SIG-M5 (cell line): ENCODE measurements at places on chromosomes 3 and 15.

DNA sequence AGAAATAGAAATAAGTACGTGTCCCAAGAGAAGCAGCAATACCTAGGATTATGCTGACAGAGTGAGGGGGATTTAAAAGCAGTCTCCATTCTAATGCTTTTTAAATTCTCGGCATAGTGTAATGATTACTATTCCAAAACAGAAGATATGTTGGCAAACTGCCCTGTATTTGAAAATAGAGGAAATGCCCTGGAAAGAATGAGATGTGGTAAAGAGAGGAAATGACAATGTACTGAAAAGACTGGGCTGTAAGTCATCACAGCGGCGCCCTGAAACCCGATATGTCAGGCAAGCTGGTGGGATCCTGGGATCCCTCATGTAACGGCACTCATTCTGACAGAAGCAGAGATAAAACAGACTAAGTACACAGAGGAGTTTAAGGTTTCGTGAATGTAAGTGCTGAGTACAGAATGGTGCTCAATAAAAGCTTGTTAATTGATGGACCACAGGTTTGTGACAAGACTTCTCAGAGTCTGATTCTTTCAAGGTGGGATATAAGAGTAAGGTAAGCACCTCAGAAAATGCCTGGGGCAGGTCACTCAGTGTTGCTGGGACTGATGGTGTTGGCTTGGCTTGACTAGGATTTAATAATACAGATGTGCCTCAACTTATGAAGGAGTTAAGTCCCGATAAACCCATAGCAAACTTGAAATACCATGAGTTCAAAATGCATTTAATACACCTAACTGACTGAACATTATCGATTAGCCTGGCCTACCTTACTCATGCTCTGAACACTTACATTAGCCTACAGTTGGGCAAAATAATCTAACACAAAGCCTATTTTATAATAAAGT is 91.4 kb downstream of the NFKBIZ start:
- DNase-seq: peak; percentile 45

DNA sequence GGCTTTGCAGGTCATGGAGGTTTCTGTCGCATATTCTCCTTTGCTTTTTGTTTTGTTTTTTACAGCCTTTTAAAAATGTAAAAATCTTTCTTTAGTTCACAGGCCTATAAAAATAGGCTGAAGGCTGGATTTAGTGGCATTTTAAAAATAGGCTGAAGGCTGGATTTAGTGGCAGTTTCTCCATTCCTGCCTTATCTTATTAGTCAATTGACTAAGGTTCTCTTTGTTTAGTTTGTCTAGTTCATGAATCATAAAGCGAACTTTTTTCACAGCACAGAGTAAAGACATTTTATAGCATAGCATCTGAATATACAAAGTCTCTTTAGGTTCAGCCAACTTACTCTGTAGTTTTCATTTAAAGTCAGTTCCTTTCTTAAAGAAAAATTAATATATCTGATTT is 31.4 kb downstream of the AP4E1 start:
- no peak for DNase-seq

DNA sequence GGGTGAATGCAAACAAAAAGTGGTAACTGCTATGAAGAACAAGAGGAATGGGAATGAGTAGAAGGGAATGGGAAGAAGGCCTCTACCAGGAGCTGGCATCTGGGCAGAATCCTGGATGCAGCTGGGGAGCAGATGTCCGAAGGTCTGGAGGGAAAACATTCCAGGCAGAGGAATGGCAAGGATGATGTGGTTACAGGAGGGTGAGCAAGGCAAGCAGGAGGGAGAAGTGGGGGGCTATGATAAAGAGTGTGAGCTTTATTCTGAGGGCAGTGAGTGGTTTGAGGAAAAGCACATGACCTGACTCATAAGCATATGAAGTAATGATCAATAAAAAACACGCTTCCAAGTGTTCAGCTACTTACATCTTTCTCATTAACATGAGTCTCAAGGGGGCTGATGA is 17.1 kb downstream of the SKIC8 start:
- DNase-seq: no peak

DNA sequence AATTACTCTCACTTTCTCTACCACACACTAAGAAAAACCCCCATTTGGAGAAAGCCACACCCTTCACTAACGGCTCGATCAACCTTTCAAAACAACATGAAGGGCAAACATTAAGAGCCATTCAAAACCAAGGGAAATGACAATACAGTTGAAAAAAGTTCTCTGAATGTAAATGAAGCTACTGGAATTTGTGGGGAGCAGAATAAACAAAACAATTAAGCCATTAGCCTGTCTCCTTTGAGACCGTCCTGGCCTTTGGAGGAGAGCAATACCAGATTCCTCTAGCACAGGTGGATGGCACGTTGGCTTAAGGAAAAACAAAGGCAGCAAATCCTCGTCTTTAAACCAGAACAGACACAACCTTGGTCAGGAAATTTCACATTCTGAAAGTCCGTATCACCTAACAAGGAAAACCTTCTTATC is 18.7 kb downstream of the MYO1E start:
- no peak for DNase-seq

GRCh38 chr3:178851564-178851963 is 220.0 kb downstream of the ZMAT3 start:
- no peak for DNase-seq

DNA sequence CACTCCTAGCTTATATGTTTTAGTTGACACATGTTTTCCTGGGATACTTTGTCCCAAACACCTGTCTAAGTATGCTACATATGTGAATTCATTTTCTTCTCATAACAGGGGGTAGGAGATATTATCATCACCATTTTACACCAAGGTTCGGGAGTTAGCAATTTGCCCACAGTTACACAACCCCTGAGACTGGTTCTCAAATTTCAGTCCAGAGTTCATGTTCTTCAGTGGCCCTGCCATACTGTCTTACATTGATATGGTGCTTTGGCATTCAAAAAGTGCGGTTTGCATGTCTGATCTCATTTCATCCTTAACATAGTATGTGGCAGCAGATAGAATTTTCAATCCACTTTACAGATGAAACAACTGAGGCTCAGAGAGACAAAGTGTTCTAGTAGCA is 38.4 kb downstream of the ROBO2 start:
- no peak for DNase-seq

GRCh38 chr3:123105201-123106189 is 38.7 kb downstream of the PDIA5 start:
- no peak for DNase-seq

- no peak for DNase-seq
These were observed 359 bp downstream of the TPM1 start for GRCh38 chr15:63042877-63043334.

- no peak for DNase-seq
These were observed 404.6 kb upstream of the C2CD4B start for GRCh38 chr15:62569460-62570404.

DNA sequence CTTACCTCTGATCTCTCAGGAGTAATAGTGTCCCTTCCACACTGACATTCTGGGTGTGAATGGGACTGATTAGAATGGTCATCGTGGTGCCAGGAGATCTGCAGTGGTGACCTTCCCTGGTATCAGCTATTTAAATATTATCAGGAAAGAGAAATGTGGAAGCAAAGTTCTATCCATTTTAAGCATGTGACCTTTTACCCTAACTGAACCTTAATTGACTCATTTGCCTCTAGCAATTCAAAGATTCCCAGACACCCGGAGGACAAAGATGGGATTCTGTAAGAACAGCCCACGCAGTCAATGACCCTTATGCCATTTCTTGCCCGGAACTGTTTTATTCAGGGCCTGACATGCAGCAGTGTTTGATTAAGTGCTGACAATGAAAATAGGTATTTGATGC is 10.3 kb downstream of the LIPC start:
- no peak for DNase-seq

- DNase-seq: no peak
These were observed 603.0 kb upstream of the ROBO2 start for GRCh38 chr3:76436894-76437293.

DNA sequence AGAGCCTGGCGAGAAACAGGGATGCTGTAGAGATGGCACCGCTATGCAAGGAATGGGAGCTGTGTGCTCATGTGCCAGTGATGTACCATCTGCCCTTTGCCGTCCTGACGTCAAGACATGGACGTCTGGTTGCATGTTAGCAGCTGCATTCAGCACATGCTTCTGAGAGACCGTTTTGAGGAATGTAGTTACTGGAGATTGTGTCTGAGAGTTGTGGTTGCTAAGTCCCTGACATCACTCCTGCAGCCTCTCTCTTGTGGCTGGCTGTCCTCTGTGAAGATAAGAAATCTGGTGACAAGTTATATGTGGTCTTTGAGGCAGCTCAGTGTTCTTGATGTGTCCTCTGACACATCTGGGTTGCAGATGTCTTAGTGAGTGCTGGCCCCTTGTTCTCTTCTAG is 165.1 kb downstream of the APBA2 start:
- no peak for DNase-seq

GRCh38 chr3:123740391-123740822 is 143.7 kb downstream of the MYLK start:
- DNase-seq: no peak

DNA sequence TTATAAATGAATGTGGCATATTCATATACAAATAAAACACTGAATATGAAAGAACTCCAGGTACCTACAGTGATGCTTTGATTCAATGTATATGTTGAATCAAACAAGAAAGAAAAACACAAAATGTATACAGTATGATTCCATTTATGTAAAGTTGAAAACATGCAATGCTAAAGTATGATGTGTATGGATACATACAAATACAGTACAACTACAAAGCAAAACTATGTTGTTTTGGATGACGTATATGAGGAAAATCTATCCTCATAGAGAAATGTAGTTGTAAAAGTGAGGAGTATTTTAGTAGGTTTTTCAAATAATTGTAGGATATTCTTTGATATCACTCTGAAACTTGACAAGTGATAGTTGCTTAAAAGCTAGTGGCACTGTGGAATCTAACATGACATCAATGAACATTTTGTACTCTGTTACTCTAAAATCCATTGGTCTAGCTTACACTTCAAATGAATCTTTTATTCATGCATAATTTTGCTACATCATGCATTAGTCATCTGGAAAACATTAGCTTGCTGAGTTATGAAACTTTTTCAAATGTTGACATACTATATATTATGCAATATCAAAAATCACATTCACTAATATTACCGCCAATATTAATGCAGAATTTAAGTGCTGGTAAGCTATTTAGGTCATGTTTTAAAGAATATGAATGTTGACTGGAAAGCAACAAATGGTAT is 278.1 kb upstream of the CHRNA7 start:
- no peak for DNase-seq

DNA sequence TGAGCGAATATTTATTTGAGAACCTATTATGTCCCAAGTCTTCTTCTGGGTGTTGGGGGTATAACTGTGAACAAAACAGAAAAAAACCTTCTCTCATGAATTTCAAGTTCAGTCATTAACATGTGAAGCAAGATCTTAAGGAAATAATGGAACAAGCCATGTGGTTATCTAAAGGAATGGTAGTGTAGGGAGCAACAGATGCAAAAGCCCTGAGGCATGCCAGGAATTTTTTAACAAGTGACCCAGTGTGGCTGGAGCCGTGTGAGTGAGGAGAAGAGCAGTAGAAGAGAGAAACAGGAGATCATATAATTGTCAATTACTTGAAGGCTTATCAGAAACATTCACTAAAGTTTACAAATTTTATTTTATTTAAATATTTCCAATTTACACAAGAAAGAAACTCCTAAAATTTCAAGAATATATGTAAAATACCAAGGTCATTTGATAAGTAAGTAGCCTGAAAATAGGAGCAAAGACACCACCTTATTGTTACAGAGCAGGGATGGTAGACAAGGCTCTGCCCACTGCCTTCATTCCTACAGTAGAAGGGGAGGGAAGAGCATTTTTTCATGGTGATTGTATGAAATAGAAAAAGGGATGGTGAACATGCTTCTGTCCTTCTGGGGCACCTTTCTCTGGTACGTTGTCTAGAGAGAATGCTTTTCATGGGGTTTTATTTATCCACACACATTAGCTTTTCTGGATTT is 345.1 kb downstream of the PLOD2 start:
- DNase-seq: no peak

- no peak for DNase-seq
These were observed 25.4 kb downstream of the KIF7 start for GRCh38 chr15:89629829-89630228.

DNA sequence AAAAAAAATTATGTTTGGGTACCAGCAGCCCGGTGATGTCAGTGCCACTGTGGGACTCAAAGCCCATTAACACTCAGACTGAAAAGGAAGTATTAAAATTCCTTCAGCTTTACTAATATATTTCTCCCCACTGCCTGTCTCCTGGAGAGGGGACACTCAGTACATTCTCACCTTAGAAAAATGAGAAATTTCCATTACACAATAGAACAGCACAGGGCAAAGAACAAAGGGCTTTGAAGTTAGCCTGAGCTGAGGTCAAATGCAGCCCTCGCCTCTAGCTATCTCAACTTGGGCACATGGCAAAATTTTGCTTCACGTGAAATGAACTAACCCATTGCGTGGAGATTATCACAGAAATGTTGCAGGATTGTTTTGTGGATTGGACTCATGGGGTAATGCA is 80.8 kb downstream of the RARB start:
- no peak for DNase-seq

GRCh38 chr15:37929238-37929637 is 5.2 kb upstream of the TMCO5A start:
- no peak for DNase-seq

DNA sequence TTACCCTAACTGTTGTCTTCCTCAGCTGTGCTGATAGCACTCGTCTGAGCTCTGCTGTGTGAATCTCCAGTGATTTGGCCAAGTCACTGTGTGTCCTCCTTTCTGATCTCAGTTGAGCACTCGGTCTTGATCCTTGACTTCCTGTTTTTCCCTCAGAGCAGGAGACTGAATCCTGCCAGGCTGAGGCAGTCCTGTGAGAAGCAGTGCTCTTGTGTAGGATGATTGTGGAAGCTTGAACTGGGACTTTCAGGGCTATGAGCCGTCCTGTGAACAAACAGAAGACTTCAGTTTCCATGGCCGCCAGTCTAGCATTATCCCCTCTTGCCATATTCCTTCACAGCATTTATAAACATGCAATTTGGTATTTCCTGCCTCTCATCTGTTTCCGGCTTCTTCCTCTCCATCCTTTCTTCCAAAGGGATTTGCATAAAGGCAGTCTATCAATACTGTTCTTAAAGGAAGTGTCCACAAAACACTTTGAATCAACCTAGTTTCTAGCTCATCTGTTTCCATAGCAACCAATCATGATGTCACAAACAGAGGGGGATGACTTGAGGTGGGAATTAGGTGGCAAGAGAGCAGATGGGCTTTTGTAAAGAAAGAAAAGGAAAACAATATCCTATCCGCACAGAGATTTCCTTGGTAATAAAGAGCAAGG is 237.2 kb downstream of the AGBL1 start:
- no peak for DNase-seq

GRCh38 chr3:120200493-120201235 is 84.4 kb downstream of the GPR156 start:
- no peak for DNase-seq
